ENCODE measurements at places on chromosomes 7 and 10. TPM values are rescaled to one million over a fixed set of nuclear protein-coding genes. Genes with fewer than 3 reads are reported as not detected.

The PLAU gene
- 137 TPM for total RNA-seq

The PRF1 gene
- not detected for total RNA-seq

The C10orf53 gene
- not detected for total RNA-seq

The ANKRD2 gene
- total RNA-seq: not detected

The FFAR4 gene
- not detected for total RNA-seq

The AS3MT gene
- total RNA-seq: 0.58 TPM

The UNCX gene
- not detected for total RNA-seq

The KCNIP2 gene
- 0.48 TPM for total RNA-seq

The RBM20 gene
- total RNA-seq: 0.68 TPM

The SLC4A2 gene
- 114 TPM for total RNA-seq

The ST8SIA6 gene
- total RNA-seq: not detected

The NUTM2D gene
- 3.9 TPM for total RNA-seq

The HOXA3 gene
- 6.1 TPM for total RNA-seq

The IFIT1 gene
- total RNA-seq: 3.3 TPM

The GRM8 gene
- not detected for total RNA-seq
